ENCODE measurements at places on chromosomes 2 and 18.

GRCh38 chr18:4230450-4231168 lies 224.5 kb downstream of the DLGAP1 start:
- DNase-seq, result no peak

DNA sequence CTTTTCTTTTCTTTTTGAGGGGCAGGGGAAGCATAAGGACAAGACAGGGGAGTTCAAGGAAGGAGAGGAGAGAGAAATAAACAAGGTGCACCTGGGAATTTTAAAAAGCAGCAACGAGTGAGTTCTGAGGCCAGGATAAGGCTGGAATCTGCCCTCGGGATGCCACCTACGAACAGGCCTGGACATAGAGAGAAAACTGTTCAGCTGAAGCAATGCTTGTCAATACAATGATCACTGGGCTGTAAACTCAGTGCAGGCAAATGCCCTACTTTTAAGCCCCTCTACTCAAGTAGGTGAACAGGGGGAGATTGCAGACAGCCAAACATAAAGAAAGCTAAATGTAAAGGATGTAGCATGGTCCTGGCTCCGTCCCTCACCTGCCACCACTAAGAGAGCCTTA lies 330.5 kb downstream of the ETAA1 start:
- DNase-seq, result no peak

DNA sequence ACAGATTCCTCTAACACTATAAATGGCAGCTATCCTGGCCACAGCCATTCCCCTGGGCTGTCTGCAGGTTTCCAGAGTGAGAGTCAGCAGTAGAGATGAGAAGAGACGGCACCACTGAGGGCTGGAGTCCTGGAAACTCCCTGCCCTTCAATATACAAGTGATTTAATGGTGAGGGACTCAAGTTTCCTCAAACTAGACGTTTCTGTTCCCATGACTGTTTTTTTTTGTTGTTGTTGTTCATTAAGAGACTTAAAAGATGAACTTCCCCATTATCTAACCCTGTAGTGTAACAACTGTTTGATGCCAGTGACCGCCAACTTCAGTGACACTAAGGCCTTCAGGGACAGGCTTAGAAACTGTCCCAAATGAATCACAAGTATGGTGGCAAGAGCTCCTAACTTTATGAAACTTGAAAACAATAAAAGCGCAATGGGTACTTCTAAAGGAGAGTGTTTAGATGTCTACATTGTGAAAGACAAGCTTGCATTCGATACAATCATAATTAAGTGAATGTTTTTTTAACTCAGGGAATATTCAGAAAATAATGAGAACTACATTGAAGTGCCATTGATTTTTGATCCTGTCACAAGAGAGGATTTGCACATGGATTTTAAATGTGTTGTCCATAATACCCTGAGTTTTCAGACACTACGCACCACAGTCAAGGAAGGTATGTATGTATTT lies 34.0 kb downstream of the IL1R2 start:
- no peak for DNase-seq

- DNase-seq, result no peak
Observed at GRCh38 chr2:233674995-233675394, 3.3 kb downstream of the UGT1A9 start.

DNA sequence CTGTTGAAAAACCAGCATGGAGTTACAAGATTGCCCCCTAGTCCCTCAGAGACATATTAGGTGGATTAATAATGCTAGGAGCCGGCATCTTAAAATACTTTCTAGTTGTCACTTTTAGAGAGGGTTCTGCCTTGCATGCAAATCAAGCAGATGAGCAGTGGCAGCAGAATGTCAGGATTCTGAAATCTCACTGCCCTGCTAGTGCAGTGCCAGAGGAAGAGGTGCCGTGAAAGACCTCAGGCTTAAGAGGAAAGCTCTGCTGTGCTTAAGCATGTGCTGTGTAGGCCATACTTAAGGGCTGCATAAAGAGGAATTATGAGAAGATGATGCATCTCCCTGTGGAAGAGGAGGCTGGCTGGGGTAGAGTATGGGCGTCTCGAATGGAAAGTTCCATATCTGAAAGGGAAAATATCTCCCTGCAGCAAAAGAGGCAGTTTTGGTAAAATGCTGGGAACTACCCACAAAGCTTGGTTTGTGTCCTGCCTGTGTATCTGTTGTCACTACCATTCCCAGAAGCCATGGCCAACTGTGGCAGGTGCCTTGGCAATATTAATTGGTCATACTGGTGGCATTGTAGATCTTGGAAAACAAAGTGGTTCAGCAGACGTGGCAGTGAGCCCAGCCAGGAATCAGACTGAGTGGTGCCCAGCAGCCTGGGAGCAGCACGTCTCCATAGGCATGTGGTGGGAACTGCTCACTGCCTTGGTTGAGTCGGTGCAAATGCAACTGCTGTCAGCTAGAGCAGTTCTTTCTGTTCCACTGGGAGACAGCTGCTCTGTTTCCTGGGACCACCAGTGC lies 131.9 kb downstream of the EVA1A start:
- no peak for DNase-seq

- no peak for DNase-seq
Observed at GRCh38 chr18:10378688-10379420, 75.6 kb upstream of the APCDD1 start.

GRCh38 chr2:146209842-146210275 lies 1635.0 kb upstream of the ACVR2A start:
- DNase-seq, result no peak

DNA sequence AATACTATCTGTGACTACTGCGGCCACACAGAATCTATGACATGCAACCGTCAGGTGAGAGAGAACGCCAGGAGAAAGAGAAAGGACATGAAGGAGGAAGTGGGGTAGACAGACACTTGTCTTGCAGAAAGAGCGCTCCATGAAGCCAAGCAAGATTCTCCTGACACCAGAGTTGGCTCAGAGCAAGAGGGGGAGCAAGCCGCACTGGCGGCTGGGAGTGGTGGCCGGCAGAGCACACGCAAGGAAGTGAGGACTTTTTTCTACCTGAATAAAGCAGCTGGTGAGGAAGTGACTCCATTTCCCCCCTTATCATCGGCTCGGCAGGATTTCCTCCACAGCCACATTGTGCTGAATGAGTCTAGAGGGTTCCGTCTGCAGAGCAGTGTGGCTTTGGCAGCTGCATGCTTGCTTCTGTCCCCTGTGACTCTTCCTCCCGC lies 181.6 kb downstream of the BCL2 start:
- DNase-seq, result peak; percentile 66

DNA sequence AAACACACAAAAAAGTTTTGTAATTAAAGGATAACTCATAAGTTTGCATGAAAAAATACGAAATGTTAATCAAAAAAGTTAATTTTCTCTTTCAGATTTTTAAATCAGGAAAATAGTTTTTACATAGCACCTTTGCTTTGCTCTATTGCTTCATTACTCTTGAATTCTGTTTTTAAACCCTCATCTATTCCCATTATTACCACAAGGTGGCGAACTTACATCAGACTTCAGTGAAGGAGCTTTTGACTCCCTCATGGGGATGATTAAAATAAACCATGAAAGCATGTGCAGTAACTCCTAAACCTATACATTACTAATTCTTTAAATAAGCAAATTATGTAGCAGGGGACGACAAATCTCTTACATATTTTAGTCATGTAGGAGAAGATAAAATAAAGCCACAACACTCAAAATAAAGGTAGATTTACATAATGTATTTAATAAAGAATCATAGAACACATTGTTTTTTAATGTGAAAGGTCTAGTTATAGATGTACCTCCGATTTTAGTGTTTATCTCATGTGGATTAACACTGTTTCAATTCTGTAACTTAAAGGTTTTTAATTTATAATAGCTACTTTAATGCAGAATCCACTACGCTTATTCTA lies 105.2 kb downstream of the NETO1 start:
- DNase-seq, result peak; percentile 11

- DNase-seq, result peak; percentile 37
Observed at GRCh38 chr18:63505566-63506335, 29.0 kb downstream of the SERPINB5 start.

DNA sequence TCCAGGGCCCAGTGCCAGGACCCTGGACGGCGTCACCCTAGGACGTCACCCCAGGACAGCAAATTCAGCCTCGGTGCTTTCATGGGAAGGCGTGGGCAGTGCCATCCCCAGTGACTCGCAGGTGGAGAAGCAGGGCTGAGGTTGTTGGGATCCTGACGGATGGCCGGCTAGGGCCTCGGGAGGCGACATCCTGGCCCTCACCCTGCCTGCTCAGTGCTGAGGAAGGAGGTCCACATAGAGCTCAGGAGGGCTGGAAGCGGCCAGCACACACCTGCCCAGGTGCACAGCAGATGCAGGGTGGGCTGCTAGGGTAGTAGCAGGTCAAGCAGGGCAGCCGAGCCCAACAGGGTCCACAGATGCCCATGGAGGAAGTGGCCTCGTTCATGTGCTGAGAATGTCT lies 482.0 kb upstream of the SALL3 start:
- no peak for DNase-seq

Data from activated CD4-positive, alpha-beta T cell treated with anti-CD3 and anti-CD28 coated beads, Interleukin-2, amount 10 ng/mL, durations not matched to agents 7 days and 5 days (primary cell).